ENCODE measurements at places on chromosomes 2 and 18. TPM values are rescaled to one million over a fixed set of nuclear protein-coding genes. Genes with fewer than 3 reads are reported as not detected.

GRCh38 chr18:47490882-47491281 lies 239.4 kb upstream of the SKOR2 start:
- H3K36me3 ChIP-seq, result no peaks in the 10 kb centered on the region
- DNase-seq, result no peak
- no peak overlapping the region for H3K4me3 ChIP-seq
- no peak overlapping the region for H3K27ac ChIP-seq
- H3K4me1 ChIP-seq, result no peaks in the 10 kb centered on the region

DNA sequence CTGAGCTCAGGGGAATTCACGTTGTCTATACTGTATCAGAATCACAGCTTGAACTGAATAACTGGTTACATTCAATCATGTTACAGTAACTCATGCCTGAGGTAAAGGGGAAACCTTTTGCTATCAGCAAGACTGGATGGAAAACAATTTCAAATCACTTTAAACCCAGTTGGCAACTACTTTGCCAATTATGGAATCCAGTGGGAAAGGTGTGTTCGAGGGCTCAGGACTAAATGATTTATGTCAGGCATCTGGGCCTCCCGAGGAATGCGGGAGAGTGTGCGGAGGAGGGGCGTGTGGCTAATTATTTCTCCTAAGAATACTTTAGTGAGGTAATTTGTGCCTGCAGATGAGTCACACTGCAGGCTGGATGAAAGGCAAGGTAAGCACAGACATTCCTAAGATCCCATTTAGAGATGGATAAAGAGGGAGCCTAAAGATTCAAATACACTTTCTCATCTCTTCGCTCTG lies 100.1 kb downstream of the HRH4 start:
- peaks cover 4% of the 10 kb centered on the region for H3K27me3 ChIP-seq
- DNase-seq, result no peak
- no peak overlapping the region for H3K4me3 ChIP-seq

GRCh38 chr2:167607731-167608130 lies 639.7 kb downstream of the STK39 start:
- no peak overlapping the region for H3K27ac ChIP-seq
- H3K4me1 ChIP-seq, result no peaks in the 10 kb centered on the region
- H3K4me3 ChIP-seq, result no peak overlapping the region
- DNase-seq, result no peak

Gene TMEM18
- total RNA-seq, result 34.5 TPM

Gene CHAC2
- total RNA-seq, result 29.6 TPM

Data from activated naive CD8-positive, alpha-beta T cell treated with anti-CD3 and anti-CD28 coated beads for 36 hours (primary cell).